H1 (cell line): ENCODE measurements at places on chromosomes 11 and 22. TPM values are rescaled to one million over a fixed set of nuclear protein-coding genes. Genes with fewer than 3 reads are reported as not detected.

The MS4A4A gene
- not detected in 2 replicates for total RNA-seq

GRCh38 chr11:113603277-113604059 is 102.6 kb downstream of the TMPRSS5 start:
- H3K27ac ChIP-seq: no peak overlapping the region
- DNase-seq: no peak
- H3K36me3 ChIP-seq: no peaks in the 10 kb centered on the region
- no peaks in the 10 kb centered on the region for H3K4me1 ChIP-seq
- H3K4me3 ChIP-seq: no peak overlapping the region
- no peaks in the 10 kb centered on the region for H3K27me3 ChIP-seq

DNA sequence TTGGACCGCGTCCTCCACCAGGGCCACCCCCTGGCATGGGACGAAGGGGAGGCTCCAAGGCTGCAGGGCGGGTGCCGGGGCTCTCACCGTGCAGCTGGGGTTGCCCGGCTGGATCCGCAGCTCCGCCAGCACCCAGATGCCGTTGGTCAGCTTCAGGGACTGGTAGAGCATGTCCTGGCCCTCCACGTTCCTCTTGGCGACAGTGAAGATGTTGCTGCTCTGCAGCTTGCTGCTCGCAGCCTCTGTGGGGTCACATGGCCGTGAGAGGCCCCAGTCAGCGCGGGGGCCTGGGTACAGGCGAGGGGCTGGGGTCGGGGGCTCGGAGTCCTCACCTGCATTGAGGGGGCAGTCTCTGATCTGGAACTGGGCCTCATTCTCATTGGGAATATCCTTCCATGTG is 14.8 kb upstream of the RASL10A start:
- no peak overlapping the region for H3K27ac ChIP-seq
- DNase-seq: no peak
- peaks cover 4% of the 10 kb centered on the region; the same call in 1 of the 2 replicates for H3K36me3 ChIP-seq
- H3K4me1 ChIP-seq: no peaks in the 10 kb centered on the region

The PATE2 gene
- total RNA-seq: not detected in 2 replicates

GRCh38 chr11:134783234-134783633 is 371.2 kb upstream of the B3GAT1 start:
- H3K4me3 ChIP-seq: no peak overlapping the region
- no peaks in the 10 kb centered on the region for H3K27me3 ChIP-seq
- no peak for DNase-seq
- H3K4me1 ChIP-seq: no peaks in the 10 kb centered on the region
- no peak overlapping the region for H3K27ac ChIP-seq
- H3K36me3 ChIP-seq: no peaks in the 10 kb centered on the region

The MS4A1 gene
- not detected in 2 replicates for total RNA-seq

DNA sequence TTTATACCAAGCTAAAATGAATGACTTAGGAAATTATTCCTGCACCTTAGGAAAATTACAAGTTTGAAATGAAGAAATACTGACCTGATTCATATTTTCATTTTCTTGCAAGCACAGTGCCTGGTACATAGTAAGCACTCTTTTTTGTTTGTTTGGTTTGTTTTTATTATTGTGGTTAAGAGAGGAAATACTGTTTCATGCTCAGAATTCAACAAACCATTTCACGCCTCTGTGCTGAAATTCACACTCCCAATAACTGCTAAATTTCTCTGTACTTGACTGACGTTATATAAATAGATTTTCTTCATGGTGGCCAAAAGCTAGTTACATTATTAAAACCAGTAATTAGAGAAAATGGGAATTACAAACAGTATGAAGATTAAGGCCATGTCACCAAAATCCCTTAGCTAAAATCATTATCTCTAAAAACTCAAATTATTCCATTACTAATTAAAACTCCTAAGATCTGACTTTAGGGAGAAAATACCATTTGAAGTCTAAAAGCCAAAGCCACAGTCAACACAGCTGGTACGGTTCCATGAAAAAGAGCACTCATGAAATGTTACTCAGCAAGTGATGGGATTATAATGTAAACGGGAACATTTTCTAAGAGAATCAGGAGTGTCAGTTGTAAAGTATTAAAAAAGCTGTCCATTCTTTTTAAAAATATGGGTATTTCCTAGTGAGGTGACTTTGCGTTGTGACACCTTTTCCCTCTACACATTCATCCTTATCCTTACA is 77.8 kb upstream of the DDI1 start:
- H3K27ac ChIP-seq: no peak overlapping the region
- no peak overlapping the region for H3K4me3 ChIP-seq
- H3K36me3 ChIP-seq: no peaks in the 10 kb centered on the region
- DNase-seq: no peak
- no peaks in the 10 kb centered on the region for H3K27me3 ChIP-seq

DNA sequence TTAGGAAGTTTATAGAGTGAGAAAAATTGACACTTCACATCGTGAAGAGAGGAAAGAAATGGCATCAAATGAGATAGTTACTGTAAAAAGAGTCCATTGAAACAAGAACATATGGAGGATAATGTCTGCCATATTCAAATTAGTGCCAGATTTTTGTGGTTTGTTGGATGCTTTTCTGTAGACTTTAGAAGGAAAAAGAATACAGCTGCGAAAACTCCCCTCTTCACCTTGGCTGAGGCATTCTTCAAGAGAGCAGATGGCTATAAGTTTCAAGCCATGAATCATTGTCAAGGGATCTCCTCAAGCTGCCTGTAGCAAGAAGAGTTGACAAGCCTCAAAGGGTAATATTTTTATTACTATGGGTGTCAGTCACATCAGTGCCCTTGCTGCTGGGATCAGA is 507.4 kb upstream of the RAG2 start:
- H3K27ac ChIP-seq: no peak overlapping the region
- H3K36me3 ChIP-seq: no peaks in the 10 kb centered on the region
- no peaks in the 10 kb centered on the region for H3K27me3 ChIP-seq
- DNase-seq: no peak
- H3K4me3 ChIP-seq: no peak overlapping the region

GRCh38 chr22:50228366-50228765 is 16.5 kb downstream of the TUBGCP6 start:
- peaks cover 5% of the 10 kb centered on the region for H3K36me3 ChIP-seq
- no peaks in the 10 kb centered on the region for H3K27me3 ChIP-seq
- DNase-seq: no peak
- H3K4me1 ChIP-seq: no peaks in the 10 kb centered on the region
- no peak overlapping the region for H3K4me3 ChIP-seq

- H3K4me1 ChIP-seq: no peaks in the 10 kb centered on the region
- H3K27ac ChIP-seq: no peak overlapping the region
- no peak for DNase-seq
Observed at GRCh38 chr11:129354691-129355090, 21.0 kb upstream of the BARX2 start.

The LARGE1 gene
- total RNA-seq: 69.5 and 83.0 TPM in 2 replicates

DNA sequence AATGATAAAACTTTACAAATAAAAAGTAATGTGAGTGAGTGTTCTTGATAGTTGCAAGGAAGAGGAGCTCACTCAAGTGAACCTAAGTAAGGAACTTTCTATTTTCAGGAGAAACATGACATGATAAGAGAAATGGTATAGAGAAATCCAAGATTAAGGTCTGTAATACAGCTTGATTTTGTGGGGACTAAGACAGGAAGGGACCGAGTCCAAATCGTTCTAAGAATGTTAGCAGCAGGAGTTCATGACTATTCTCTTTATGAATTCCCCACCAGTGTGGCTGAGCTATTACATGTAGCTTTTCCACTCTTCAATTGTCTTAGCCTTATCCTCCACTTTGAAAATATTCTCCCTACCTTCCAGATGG is 698.6 kb upstream of the ARHGAP42 start:
- H3K27ac ChIP-seq: no peak overlapping the region
- no peaks in the 10 kb centered on the region for H3K4me1 ChIP-seq
- no peaks in the 10 kb centered on the region for H3K36me3 ChIP-seq
- no peaks in the 10 kb centered on the region for H3K27me3 ChIP-seq

GRCh38 chr22:37904572-37905533 is 1.2 kb upstream of the MICALL1 start:
- no peak overlapping the region for H3K27ac ChIP-seq
- H3K4me1 ChIP-seq: peaks cover 8% of the 10 kb centered on the region
- DNase-seq: no peak
- H3K36me3 ChIP-seq: no peaks in the 10 kb centered on the region

GRCh38 chr11:9834291-9834690 is 170.4 kb downstream of the SWAP70 start:
- no peak overlapping the region for H3K27ac ChIP-seq
- no peak overlapping the region for H3K4me3 ChIP-seq
- H3K36me3 ChIP-seq: no peaks in the 10 kb centered on the region

The CHRM1 gene
- not detected in 2 replicates for total RNA-seq

DNA sequence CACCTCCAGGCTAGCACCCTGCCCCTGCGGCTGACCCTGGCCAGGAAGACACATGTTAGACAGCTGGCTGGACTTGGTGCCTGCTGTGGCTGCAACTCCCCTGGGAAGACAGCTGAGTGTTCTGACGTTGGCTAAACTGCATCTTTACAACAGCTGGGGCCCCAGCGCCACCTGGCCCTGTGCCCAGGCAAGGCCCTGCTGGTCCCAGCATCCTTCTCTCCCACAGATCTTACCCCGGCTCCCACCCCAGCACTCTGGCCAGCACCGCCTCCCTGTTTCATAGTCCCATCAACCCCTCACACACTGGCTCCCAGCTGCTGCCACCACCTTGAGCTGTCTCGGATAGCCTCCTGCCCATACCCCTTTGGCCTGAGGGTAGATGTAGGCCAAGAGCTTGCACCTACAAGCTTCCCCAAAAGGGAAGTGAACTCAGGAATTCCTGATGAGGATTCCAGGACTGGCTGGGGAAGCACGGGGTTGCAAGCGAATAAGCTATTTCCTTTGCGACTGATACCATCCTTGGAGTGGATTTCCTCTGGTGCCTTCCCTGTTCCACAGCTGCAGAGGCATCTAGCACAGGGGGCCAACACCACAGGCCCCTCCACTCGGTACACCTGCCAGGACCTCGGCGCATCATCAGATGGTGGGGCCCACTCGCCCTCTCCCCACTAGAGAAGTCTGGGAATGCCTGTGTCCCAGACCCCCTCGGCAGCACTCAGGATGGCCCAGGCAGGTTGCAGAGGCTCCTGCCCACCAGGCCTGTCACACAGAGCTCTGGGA is 28.5 kb downstream of the RSPH14 start:
- no peak overlapping the region for H3K4me3 ChIP-seq
- H3K4me1 ChIP-seq: peaks cover 8% of the 10 kb centered on the region; the same call in 1 of the 2 replicates
- DNase-seq: no peak
- H3K27me3 ChIP-seq: no peaks in the 10 kb centered on the region; the same call in 1 of the 2 replicates
- H3K27ac ChIP-seq: no peak overlapping the region
